ENCODE measurements at places on chromosomes 6 and 20.
A peak's percentile ranks its signal among the peaks of the same experiment; 100 is the strongest.

GRCh38 chr20:62052336-62052841 lies 13.3 kb downstream of the TAF4 start:
- peaks cover 13% of the 10 kb centered on the region for H3K36me3 ChIP-seq
- no peak overlapping the region for H3K4me3 ChIP-seq
- H3K27ac ChIP-seq: no peak overlapping the region

GRCh38 chr20:25622049-25622448 lies 1.8 kb downstream of the NANP start:
- peaks cover 20% of the 10 kb centered on the region for H3K4me1 ChIP-seq
- peaks cover 18% of the 10 kb centered on the region for H3K36me3 ChIP-seq
- H3K4me3 ChIP-seq: peak overlapping the region; percentile 97
- H3K27me3 ChIP-seq: no peaks in the 10 kb centered on the region
- H3K27ac ChIP-seq: peak overlapping the region; percentile 96

DNA sequence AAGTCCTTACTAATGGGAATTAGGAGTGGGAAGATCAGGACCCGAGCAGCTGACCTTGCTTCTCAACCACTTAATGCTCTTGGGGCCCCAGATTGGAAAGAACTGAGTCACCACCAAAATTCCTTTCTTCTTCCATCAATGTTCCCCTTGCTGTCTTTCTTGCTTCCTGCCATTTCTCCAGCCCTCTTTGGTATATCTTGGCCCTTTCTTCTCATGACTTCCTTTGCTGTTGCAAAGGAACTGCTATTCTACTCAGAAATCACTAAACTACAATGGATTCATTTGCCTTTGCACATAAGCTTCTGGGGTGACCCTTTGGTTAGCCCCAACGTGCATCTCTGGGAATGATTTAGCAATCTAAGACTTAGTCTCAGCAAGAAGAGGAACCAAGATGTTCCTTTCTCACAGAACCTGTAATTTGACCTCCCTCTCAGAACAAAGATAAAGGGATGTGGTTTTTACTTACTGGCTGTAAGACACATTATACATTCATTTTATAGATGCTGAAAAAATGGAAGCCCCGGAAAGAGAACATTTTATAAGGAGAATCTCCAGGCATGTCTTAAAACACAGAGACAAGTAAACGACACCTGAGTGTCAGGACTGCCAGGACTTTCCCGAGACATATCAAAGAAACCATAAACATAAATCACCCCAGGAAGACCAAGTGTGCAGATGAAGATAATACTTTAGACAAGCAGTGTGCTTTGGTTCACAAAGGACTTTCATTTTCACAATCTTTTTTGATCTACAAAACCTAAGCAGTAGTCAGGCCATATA lies 99.0 kb upstream of the TNFAIP3 start:
- peak overlapping the region; percentile 73 for H3K4me3 ChIP-seq
- H3K27me3 ChIP-seq: no peaks in the 10 kb centered on the region
- peaks cover 4% of the 10 kb centered on the region for H3K36me3 ChIP-seq
- H3K27ac ChIP-seq: peak overlapping the region; percentile 84
- DNase-seq: no peak

GRCh38 chr6:40733290-40733689 lies 146.1 kb upstream of the LRFN2 start:
- peaks cover 23% of the 10 kb centered on the region for H3K27me3 ChIP-seq
- no peak for DNase-seq
- H3K27ac ChIP-seq: no peak overlapping the region
- no peaks in the 10 kb centered on the region for H3K4me1 ChIP-seq

- no peak overlapping the region for H3K27ac ChIP-seq
- H3K4me1 ChIP-seq: no peaks in the 10 kb centered on the region
- H3K36me3 ChIP-seq: no peaks in the 10 kb centered on the region
- no peak for DNase-seq
- H3K27me3 ChIP-seq: peaks cover 63% of the 10 kb centered on the region
These were observed 84.5 kb downstream of the DNAH8 start for GRCh38 chr6:38799529-38800184.

GRCh38 chr6:115441651-115442050 lies 619.0 kb downstream of the FRK start:
- peaks cover 4% of the 10 kb centered on the region for H3K36me3 ChIP-seq
- no peaks in the 10 kb centered on the region for H3K27me3 ChIP-seq
- H3K27ac ChIP-seq: no peak overlapping the region
- H3K4me1 ChIP-seq: no peaks in the 10 kb centered on the region
- no peak overlapping the region for H3K4me3 ChIP-seq
- no peak for DNase-seq

DNA sequence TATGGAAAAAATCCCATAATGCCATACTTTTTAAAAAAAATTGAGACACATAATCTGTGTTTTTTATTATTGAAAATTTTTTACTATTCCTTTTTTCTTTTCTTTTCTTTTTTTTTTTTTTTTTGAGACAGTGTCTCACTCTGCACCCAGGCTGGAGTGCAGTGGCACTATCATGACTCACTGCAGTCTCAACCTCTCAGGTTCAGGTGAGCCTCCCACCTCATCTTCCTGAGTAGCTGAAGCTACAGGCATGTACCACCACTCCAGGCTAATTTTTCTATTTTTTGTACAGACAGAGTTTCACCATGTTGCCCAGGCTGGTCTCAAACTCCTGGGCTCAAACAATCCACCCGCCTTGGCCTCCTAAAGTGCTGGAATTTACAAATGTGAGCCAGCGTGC lies 100.4 kb downstream of the AFG1L start:
- H3K4me3 ChIP-seq: no peak overlapping the region
- no peak overlapping the region for H3K27ac ChIP-seq
- H3K4me1 ChIP-seq: no peaks in the 10 kb centered on the region
- H3K27me3 ChIP-seq: no peaks in the 10 kb centered on the region
- H3K36me3 ChIP-seq: peaks cover 11% of the 10 kb centered on the region

DNA sequence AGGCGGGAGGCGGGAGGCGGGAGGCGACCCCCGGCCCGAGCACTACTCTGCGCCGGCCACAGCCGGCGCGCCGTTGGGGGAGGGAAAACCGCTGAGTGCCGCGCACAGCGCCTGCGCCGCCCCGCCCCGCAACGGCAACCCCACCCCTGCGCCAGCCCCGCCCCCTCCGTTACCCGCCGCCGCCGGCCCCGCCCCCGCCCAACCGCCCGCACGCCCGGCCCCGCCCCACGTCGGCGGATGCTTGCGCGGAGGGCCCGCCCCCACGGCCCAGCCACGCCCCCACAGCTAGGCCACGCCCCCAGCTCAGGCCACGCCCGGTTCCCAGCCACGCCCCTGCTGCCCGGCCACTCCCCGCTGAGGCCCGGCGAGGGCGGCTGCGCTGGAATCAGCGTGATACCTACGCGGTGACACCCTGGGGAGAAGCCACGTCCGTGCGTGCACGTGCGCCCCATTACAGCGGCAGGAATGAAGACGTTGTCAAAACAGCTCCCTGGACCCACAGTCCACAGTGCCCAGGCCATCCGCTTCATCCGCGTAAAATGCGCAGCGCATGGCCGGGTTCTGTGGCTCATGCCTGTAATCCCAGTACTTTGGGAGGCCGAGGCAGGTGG lies at the start of gene TCFL5:
Gene TCFL5, minus strand, starts transcription at position 97 of the 611 bp plus-strand sequence. CDS start 152 bp downstream, outside the sequence.
- peak within 1 kb of the TSS; percentile 68 for H3K4me3 ChIP-seq
- no peaks in the 10 kb centered on the region for H3K27me3 ChIP-seq
- peak within 1 kb of the TSS; percentile 16 for H3K27ac ChIP-seq
- H3K36me3 ChIP-seq: peaks cover 16% of the 10 kb centered on the region

Measured in effector memory CD8-positive, alpha-beta T cell (primary cell).